ENCODE measurements at places on chromosomes 2 and 18. TPM values are rescaled to one million over a fixed set of nuclear protein-coding genes. Genes with fewer than 3 reads are reported as not detected.

The ACMSD gene
- total RNA-seq: 0.61 TPM

The TEX261 gene
- total RNA-seq: 82.5 TPM

The PLEKHH2 gene
- 6.3 TPM for total RNA-seq

The SIX2 gene
- 0.14 TPM for total RNA-seq

The ANKRD30B gene
- total RNA-seq: not detected

The TMEM127 gene
- total RNA-seq: 78.6 TPM

The GREB1 gene
- 4.3 TPM for total RNA-seq

The NPAS2 gene
- total RNA-seq: 17.9 TPM

The PLEKHA3 gene
- 11.4 TPM for total RNA-seq

GRCh38 chr2:127636248-127637235 is 9.4 kb upstream of the GPR17 start:
- no peaks in the 10 kb centered on the region for H3K4me1 ChIP-seq
- no peaks in the 10 kb centered on the region for H3K27me3 ChIP-seq
- no peaks in the 10 kb centered on the region for H3K36me3 ChIP-seq
- DNase-seq: no peak

DNA sequence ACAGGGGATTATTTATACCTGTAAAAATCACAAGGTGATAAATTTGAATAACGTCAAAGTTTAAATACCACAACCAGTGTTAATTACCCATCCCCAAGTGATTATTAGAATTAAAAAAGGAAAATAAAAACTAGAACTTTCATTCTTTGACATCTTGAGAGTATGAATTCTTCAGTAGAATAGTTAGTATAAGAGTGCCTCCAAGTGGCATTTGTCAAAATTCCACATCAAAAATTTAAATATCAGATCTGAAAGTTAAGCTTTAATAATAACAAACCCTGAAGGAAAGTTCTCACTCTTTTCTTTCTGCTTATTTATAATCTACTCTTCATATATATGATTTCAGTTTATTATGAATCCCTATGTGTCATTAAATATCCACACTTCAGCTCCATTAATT is 273.7 kb upstream of the KYNU start:
- no peak overlapping the region for H3K4me3 ChIP-seq
- DNase-seq: no peak
- H3K27ac ChIP-seq: no peak overlapping the region
- H3K4me1 ChIP-seq: no peaks in the 10 kb centered on the region
- no peaks in the 10 kb centered on the region for H3K36me3 ChIP-seq
- H3K27me3 ChIP-seq: no peaks in the 10 kb centered on the region

DNA sequence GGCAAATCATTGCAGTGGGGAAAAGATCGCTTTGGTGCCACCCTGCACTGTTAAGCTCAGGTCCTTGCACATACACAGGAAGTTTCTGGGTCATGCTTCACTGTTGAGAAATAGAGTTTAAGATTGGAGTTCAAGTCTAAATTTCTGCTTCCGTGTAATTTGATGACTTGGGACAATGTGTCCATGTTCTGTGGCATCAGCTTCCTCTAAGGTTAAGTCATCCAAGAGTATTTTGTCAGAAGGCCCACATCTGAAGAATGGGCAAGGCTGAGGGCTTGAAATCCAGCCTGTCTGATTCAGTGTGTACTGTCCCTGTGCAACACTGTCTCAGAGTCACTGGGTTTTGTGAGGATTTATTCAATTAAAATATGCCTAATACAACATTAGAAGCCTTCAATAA is 880.7 kb downstream of the SUCLG1 start:
- H3K4me1 ChIP-seq: no peaks in the 10 kb centered on the region
- H3K4me3 ChIP-seq: no peak overlapping the region
- no peaks in the 10 kb centered on the region for H3K27me3 ChIP-seq
- H3K36me3 ChIP-seq: no peaks in the 10 kb centered on the region
- no peak for DNase-seq

DNA sequence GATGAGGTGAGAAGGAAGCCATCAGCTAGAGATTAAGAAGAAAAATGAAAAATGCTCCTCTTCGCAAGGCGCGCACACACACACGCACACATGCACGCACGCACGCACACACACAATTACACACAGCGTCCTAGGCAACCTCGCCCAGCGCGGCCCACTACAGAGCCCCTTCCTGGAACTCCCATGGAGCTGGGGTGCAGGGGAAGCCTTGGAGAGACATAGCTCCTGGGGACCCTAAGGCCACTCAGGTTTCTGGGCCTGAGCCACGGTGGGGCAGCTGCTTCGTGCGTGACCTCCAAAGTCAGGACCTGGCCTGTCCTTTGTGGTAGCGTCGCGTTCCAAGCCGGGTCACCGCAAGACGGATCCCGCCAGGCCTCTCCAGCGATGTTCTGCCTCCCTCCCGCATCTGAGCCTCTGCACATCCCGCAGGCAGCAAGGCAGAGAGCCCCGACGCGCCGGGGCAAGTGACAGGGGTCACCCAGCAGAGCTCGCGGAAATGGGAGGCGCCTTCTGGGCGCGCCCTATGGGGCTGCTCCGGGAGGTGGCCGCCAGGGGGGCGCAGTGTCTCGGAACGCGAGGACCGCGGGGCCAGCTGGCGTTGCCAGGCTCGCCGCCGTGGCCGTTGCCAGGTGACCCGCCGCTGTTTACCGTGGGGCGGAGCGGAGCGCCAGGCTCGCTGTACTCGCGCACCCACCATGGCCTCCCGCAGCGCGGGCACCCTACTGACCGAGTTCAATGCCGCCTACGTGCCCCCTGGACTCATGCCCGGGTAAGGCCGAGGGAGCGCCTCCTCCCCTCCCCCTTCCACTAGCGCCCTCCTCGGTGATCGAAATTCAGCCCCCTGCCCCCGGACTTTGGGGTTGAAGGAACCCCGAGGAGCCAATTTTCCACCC is 79.0 kb downstream of the CIB4 start:
- no peak overlapping the region for H3K4me3 ChIP-seq
- H3K4me1 ChIP-seq: no peaks in the 10 kb centered on the region

DNA sequence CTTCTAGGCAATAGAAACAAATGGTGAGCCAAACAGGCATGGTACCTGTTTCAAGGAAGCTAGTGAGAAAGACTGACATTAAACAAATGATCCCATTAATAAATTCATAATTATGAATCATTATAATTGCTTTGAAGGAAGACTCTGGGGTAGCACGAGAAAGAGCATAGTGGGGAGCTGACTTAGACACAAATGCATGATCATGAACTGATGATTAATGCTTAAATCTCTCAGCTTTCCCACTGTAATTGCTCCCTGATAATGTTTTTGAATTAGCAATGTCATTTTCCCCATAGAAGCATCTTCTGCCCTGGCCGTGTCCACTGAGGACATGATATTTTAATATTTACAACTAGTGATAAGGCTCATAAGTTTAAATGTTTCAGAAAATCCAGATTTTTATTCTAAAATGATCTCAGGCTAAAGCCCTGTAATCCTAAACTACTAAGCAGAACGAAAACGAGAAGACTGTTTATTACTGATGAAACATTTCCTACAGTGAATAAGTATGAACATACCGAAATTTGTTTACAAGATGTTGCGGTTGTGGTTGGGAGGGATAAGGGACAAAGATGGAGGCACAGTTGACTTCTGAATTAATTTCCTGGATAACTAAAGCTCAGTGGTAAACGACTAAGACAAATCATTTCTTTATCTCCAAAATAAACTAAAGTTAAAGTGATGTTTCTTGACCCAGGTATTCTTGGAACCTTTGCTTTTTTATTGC is 47.3 kb upstream of the TACR1 start:
- H3K27me3 ChIP-seq: no peaks in the 10 kb centered on the region
- H3K4me3 ChIP-seq: no peak overlapping the region
- no peaks in the 10 kb centered on the region for H3K36me3 ChIP-seq
- H3K27ac ChIP-seq: no peak overlapping the region

GRCh38 chr18:10057894-10058791 is 144.3 kb downstream of the VAPA start:
- H3K4me1 ChIP-seq: peaks cover 23% of the 10 kb centered on the region
- H3K27ac ChIP-seq: no peak overlapping the region
- no peaks in the 10 kb centered on the region for H3K36me3 ChIP-seq
- no peaks in the 10 kb centered on the region for H3K27me3 ChIP-seq

- H3K27ac ChIP-seq: no peak overlapping the region
- no peaks in the 10 kb centered on the region for H3K27me3 ChIP-seq
Measured at GRCh38 chr18:35880788-35881455, 91.6 kb upstream of the RMP24 start.

GRCh38 chr2:35614640-35615039 is 740.9 kb upstream of the CRIM1 start:
- no peaks in the 10 kb centered on the region for H3K27me3 ChIP-seq
- H3K4me1 ChIP-seq: no peaks in the 10 kb centered on the region
- H3K36me3 ChIP-seq: no peaks in the 10 kb centered on the region
- H3K4me3 ChIP-seq: no peak overlapping the region

DNA sequence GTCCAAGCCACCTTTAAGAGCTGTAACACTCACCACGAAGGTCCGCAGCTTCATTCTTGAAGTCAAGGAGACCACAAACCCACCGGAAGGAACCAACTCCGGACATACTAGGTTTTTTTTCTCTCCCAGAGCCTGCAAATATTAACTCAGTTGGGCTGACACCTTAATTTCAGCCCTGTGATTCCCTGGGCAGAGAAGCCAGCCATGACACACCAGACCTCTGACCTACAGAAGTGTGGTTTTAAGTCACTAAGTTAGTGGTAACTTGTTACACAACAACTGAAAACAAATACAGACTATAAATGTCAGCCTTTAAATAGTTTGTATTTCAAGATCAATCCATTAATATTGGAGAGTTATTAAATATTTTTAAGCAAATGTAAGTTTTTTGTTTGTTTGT is 855.1 kb downstream of the TMEM182 start:
- H3K27ac ChIP-seq: no peak overlapping the region
- no peaks in the 10 kb centered on the region for H3K27me3 ChIP-seq
- H3K4me3 ChIP-seq: no peak overlapping the region
- H3K36me3 ChIP-seq: no peaks in the 10 kb centered on the region
- H3K4me1 ChIP-seq: no peaks in the 10 kb centered on the region

DNA sequence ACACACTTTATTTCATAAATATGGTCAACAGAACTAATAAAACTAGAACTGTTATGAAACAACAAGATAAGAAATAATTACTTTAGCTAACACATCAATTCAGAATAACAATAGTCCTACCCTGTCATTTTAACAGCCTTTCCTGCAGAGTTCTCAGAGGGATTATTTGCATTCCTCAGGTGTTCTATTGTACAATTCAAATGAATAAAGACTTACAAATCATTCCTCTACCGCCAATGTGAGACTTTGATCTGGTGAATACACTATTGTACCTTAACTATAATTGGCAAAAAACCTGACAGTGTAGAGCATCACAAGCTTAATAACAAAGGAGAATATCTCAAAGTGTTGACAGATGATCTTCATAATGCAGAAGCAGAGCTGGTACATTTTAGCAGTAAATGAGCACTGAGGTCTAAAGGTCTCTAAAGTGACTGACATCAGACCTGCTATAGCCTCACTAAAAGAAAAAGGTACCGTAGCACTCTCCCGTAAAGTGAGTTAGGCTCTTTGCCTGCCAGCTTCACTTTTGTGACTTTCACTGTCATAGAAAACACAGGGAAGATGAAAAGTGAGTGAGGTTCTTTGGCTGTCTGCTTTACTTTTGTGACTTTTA is 118.8 kb upstream of the SP3 start:
- no peaks in the 10 kb centered on the region for H3K4me1 ChIP-seq
- no peaks in the 10 kb centered on the region for H3K36me3 ChIP-seq

DNA sequence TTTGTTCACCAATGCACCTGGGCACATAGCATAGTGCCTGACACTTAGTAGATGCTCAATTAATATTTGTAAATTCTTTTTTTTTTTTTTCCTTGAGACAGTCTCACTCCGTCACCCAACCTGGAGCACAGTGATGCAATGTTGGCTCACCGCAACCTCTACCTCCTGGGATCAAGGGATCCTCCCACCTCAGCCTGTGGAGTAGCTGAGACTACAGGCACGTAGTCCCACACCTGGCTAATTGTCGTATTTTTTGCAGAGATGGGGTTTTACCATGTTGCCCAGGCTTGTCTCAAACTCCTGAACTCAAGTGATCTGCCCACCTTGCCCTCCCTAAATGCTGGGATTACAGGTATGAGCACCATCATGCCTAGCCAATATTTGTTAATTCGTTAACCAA is 23.2 kb upstream of the LPIN2 start:
- no peaks in the 10 kb centered on the region for H3K36me3 ChIP-seq
- H3K4me3 ChIP-seq: no peak overlapping the region
- no peak overlapping the region for H3K27ac ChIP-seq
- peak; percentile 5 for DNase-seq
- H3K4me1 ChIP-seq: no peaks in the 10 kb centered on the region
- no peaks in the 10 kb centered on the region for H3K27me3 ChIP-seq

GRCh38 chr2:61291851-61292575 is 130.0 kb downstream of the C2orf74 start:
- DNase-seq: no peak
- H3K27ac ChIP-seq: no peak overlapping the region
- H3K4me1 ChIP-seq: no peaks in the 10 kb centered on the region
- no peak overlapping the region for H3K4me3 ChIP-seq
- H3K36me3 ChIP-seq: no peaks in the 10 kb centered on the region

DNA sequence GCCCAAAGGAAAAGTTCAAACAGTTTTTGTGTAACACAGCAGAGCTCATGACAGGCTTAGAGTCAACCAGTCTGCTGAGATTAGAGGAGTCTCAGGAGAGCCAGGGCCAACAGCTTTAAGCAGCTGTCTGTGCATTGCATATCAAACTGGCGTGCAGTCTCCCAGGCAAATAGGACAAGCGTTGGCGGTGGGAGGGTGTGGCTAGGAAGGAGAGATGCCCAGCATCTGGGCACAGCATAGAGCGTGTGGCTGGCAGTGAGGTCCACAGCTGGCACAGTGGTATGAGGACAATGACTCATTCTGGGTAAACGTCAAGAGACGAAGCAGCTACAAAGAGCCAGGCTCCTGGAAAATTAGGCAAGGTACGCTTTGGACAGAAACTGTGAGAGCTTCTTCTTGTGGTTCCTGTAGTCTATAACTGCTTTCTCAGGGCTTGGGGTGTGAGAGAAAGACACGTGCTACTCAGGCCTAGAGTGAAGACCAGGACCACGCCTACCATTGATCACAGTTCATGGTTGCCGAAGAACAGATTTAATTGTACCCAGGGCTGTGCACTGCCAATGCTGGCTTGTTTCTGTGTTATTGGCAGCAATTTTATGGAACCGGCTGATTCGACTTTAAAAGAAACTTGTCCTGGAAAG is 14.8 kb downstream of the ZAP70 start:
- H3K27ac ChIP-seq: no peak overlapping the region
- H3K27me3 ChIP-seq: peaks cover 6% of the 10 kb centered on the region
- H3K36me3 ChIP-seq: no peaks in the 10 kb centered on the region
- DNase-seq: no peak
- no peak overlapping the region for H3K4me3 ChIP-seq
- no peaks in the 10 kb centered on the region for H3K4me1 ChIP-seq

GRCh38 chr2:158716121-158716791 is 78.9 kb upstream of the DAPL1 start:
- H3K4me3 ChIP-seq: no peak overlapping the region
- H3K27ac ChIP-seq: no peak overlapping the region
- no peaks in the 10 kb centered on the region for H3K27me3 ChIP-seq
- H3K4me1 ChIP-seq: no peaks in the 10 kb centered on the region
- no peaks in the 10 kb centered on the region for H3K36me3 ChIP-seq
- peak; percentile 62 for DNase-seq

GRCh38 chr18:10094655-10095054 is 180.8 kb downstream of the VAPA start:
- H3K4me1 ChIP-seq: no peaks in the 10 kb centered on the region
- H3K36me3 ChIP-seq: no peaks in the 10 kb centered on the region
- no peak overlapping the region for H3K4me3 ChIP-seq
- no peak overlapping the region for H3K27ac ChIP-seq
- H3K27me3 ChIP-seq: no peaks in the 10 kb centered on the region
- no peak for DNase-seq

GRCh38 chr18:50666536-50666935 is 106.6 kb downstream of the MAPK4 start:
- H3K27ac ChIP-seq: no peak overlapping the region
- no peak overlapping the region for H3K4me3 ChIP-seq
- H3K36me3 ChIP-seq: no peaks in the 10 kb centered on the region
- H3K4me1 ChIP-seq: peaks cover 12% of the 10 kb centered on the region
- DNase-seq: no peak
- H3K27me3 ChIP-seq: no peaks in the 10 kb centered on the region

All from adrenal gland (tissue), 19 donors.